ENCODE measurements at places on chromosomes 2 and 18.

- no peak for DNase-seq
Measured at GRCh38 chr2:45199973-45200372, 190.7 kb upstream of the SIX2 start.

GRCh38 chr18:59621027-59621426 lies 76.2 kb downstream of the CCBE1 start:
- no peak for DNase-seq

GRCh38 chr18:66105016-66105415 lies 354.2 kb downstream of the CDH7 start:
- no peak for DNase-seq

- DNase-seq = no peak
Measured at GRCh38 chr2:69306393-69306821, 80.6 kb downstream of the GFPT1 start.

DNA sequence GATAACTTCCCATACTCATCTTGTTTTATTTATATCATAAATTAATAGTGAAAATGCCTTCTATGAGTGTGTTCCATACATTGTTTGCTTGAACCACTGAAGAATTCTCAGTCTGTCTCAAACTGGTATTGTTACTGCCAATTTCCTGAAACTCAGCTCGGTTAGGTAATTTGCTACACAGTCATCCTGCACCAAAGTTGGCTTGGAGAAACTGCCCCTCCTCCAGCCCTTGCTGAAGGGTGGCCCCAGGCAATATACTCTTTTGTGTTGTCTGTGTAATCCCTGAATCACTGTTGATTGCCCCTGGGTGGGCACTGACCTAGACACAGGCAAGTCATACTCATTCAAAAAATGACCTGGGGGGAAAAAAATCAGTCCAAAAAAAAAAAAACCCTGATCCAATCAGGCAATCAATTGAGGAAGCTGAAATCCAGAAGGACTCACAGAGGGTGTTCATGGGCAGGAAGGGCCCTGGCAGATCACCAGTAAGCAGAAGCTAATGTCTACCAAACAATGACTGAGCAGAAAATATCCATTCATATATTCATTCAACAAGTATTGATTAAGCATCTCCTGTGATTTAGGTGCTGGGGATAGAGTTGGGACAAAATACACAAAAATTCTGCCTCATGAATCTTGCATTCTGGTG lies 3.8 kb upstream of the SESTD1 start:
- DNase-seq = no peak

- no peak for DNase-seq
Measured at GRCh38 chr18:68234131-68234530, 480.8 kb downstream of the TMX3 start.

GRCh38 chr2:45895241-45895861 lies 243.9 kb downstream of the PRKCE start:
- peak; percentile 36 for DNase-seq

- no peak for DNase-seq
Measured at GRCh38 chr2:238513346-238513745, 86.6 kb downstream of the ASB1 start.

DNA sequence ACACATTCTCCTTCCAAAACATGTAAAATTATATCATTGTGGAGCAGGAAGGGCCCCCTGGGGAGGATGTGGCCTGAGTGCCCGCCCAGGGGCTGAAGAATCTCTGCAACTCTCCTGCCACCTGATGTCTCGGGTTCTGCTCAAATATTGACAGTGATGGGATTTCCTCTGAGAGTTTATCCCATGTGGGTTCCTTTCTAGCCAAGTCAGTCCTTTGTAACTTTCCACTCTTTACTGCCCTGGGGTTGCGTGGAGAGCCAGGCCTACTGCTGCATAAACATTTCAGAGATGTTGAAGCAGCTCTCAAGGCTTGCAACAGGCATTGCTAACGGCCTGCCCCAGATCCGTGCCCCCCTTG lies 4.0 kb upstream of the RAB17 start:
- no peak for DNase-seq

DNA sequence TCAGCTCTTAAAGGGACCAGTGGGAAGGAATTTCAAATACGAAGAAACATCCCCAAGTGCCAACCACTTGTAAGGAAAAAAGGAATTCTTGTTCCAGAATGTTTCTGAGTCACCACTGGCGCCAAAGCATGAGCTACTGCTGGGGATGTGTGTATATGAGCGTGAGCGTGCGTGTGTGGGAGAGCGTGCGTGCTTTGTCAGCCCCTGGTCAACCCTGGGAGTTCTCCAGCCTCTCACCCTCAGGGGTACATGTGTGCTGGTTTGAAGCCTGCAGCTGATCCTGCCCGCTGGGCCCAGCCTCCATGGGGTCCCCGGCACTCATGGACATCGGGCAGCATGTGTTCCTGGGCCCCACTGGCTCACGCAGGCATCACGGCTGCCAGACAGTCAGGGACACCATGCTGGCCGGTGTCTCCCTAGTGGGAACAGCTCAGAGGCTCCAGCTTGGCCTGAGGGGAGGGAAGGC lies 17.1 kb downstream of the HS6ST1 start:
- peak; percentile 95 for DNase-seq

GRCh38 chr2:183024339-183025095 lies 13.7 kb downstream of the NCKAP1 start:
- no peak for DNase-seq

GRCh38 chr18:10138719-10139118 lies 224.9 kb downstream of the VAPA start:
- peak; percentile 32 for DNase-seq

DNA sequence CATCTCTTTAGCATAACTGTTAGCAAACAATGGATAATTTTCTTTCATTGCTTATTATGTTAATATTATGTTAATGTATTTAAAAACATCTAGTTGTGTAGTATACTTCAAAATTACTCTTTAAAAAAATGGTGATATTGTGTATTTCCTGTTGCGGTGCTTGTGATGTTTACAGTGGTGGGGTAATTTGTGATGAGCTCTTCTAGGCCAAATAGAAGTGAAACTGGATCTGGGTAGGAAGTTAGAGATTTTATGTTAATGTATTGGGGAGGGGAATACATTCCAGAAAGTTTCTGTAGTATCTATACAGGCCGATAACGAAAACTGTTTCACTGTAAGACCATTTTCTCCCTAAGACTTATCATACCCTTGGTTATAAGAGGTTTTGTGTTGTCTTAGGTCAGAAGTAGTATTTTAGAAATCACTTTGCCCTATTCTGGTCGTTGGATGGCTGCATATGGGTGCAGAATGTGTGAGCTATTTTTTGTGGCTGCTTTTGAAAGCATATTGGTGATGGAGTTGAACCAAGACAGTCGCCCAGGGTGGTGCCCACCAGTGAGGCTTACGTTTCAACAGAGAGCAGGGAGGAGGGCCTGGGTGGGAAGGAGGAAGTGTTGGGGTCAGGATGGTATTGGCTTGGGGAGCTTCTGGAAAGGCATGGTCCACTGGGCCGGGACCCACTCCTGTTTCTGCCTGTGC lies 5.8 kb downstream of the TSHZ1 start:
- no peak for DNase-seq
